Stimulated activated CD8-positive, alpha-beta memory T cell treated with anti-CD3 and anti-CD28 coated beads, Interleukin-15, amount 100 ng/mL, for 4 hours (primary cell): ENCODE measurements at places on chromosomes 6 and 20.

- DNase-seq: no peak
Measured at GRCh38 chr6:166864333-166864732, 92.0 kb downstream of the RNASET2 start.

- DNase-seq: no peak
Measured at GRCh38 chr6:109226353-109226752, 131.0 kb downstream of the CEP57L1 start.

DNA sequence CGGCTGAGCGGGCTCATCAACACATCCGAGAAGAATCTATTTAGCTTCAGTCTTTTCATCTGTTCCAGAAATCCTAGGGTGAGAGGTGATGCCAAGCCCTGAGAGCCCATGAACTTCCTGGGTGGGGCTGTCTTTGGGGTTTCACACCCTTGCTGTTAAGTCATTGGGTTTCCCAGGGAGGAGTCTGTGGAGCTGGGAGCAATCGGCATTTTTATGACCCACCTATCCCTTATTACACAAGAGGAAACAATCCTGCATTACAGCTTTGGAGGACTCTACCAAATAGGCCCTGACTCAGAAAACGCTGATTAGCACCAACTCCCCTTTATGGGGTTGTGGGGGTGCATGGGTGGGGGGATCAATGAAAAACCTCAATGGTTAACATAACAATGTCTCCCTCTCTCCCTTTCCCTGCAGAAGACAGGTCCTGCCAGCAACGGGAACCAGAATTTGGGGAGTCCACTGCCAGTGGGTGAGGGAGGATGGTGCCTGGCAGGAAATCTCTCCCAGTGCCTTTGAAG, 46.3 kb downstream of the EZR start:
- DNase-seq: no peak

GRCh38 chr20:48891235-48892048, 30.1 kb upstream of the ARFGEF2 start:
- no peak for DNase-seq

GRCh38 chr20:16785226-16785625, 37.1 kb downstream of the OTOR start:
- DNase-seq: no peak

DNA sequence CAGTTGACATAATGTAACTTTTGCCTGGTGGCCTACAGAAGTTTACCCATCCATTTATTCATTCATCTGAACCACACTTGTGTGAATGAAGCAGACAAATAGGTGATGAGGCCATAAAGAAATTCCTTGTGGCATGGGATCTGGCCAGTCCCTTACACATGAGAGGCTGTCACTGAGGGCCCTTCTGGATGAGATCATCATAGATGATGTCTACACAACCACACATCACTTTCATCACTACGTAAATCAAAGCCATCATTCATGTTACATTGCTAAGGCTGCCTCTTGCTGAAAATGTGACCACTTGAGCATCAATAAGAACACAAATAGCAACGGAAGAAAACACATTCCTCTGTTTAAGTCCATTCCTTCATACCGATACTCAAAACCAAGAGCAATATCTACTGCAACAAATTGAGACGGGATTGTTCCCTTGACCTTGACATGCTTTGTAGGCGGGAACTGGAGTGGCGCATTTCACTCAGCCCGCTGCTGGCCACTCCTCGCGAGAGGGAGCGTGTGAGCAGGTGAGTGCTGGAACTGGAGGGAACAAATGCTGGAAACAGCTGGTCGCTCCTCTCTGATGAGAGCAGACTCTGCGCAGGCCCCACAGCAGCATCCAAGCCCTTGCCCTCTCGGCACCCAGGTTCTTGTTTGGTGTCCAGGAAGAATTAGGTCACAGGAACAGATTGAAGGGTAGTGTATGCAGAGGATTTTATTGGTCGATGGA, 49.3 kb downstream of the FAM50B start:
- no peak for DNase-seq

DNA sequence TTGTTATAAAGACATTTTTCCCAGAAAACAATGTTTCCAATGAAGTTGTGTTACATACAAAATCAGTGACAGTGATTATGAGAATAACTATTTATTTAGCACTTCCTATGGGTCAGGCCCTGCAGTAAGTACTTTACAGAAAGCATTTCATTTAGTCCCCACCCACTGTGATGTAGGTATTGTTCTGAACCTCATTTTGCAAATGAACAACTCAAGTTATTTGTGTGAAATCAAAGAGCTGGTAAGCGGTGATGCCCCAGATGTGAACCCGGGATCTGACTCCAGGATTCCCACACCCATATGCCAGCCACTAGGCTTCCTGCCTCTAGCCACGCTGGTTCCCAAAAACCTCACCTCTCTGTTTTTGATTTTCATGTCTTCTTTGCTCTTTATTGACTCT, 30.9 kb downstream of the FAXC start:
- no peak for DNase-seq

DNA sequence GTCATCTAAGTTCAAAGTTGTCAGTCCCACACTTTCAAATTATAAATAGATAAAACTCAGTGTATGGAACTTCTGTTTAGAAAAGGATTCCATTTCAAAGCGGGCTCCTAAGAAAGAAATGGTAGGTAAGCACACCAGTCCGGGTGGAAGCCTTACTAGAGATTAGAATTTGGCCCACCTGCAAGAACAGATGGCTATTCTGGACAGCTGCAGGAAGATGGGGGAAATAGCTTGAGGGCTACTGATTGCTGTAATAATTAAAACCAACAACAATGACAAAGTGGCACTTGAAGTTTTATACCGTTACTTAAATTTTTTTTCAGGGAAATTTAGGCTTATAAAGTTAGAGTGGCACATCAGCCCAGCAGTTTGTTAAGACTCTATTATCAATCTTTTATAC, 83.3 kb downstream of the HIVEP2 start:
- no peak for DNase-seq

DNA sequence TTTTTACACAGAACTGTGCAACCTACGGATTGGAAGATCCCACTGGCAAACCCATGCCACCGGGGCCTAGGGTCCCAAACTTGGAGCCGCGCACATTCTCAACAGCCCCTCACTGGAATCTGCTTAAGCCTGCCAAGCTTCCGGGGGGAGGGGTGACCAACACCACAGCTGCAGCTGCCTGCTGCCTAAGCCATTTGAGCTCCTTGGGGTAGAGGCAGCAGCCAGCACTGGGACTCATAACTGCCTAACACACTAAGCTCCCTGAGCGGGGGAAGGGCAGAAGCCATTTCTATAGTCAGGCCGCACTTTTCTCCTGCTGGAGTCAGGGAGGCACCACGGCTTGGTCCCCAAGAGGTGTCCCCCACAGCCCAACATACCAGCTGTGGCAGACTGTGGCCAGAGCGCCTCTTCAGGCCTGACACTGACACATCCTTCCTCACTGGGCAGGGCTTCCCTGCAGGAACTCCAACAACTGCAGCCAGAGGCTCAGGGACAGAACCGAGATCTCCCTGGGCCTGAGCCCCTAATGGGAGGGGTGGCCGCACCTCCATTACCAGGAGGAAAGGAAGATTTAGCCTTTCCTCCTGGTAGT, 270.3 kb upstream of the ECI2 start:
- no peak for DNase-seq

DNA sequence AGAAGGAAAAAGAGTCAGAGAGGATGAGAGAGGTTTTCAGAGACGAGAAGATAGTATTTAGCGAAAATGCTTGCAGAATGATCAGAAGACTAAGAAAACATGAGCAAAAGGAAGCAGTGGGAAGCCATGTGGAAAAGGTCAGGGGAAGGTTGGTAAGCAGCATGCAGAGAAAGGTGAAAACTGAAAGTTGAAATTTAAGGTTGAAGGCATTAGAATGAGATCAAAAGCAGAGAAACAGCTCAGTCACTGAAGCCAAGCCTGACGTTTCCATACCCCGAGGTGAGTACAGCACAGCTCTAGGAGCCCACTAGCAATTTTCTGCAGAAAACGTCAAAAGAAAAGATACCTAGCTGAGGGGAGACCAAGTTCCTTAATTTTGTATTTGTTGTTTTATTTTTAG, 19.1 kb upstream of the TFB1M start:
- DNase-seq: no peak

DNA sequence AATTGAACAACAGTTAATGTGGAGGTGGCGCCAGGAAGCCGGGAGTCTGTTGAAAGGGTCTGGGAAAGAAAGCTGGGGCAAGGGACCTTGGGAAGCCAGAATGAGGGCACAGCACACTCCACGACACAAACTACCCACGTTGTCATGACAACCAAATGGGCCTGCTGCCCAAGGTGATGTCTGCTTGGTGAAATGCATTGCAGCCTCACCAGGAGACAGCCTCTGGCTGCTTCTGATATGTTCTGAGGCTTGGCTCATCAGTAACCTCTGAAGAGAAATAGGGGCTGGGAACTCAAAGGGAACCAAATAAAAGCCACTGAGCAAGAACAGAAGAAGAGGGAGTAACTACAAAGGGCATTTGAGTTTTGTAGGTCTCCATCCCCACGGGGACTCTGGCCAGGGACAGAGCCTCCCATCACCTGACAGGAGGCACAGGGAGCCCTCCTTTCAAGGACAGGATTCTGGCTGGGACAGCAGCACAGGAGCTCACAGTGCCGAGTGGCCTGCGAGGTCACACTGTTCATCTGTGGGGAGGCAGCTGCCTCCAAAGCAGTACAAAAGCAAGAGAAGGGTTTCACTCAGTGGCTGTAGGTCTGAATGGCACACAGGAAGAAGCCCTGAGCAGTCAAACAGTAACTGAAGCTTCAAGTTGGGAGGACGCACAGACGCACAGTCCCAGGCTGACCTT, 44.6 kb upstream of the KCNK16 start:
- DNase-seq: no peak
